Transverse colon (tissue), 4 donors: ENCODE measurements at places on chromosomes 2 and 18. TPM values are rescaled to one million over a fixed set of nuclear protein-coding genes. Genes with fewer than 3 reads are reported as not detected.

LRPPRC gene
- 35.9 TPM for total RNA-seq

TMEM198 gene
- total RNA-seq: not detected

RNF125 gene
- 12.1 TPM for total RNA-seq

NAT8 gene
- total RNA-seq: not detected

AKAIN1 gene
- total RNA-seq: not detected

MDH1B gene
- total RNA-seq: 0.79 TPM
